Neural crest cell (in vitro differentiated cells): ENCODE measurements at places on chromosomes 1 and 21.

DNA sequence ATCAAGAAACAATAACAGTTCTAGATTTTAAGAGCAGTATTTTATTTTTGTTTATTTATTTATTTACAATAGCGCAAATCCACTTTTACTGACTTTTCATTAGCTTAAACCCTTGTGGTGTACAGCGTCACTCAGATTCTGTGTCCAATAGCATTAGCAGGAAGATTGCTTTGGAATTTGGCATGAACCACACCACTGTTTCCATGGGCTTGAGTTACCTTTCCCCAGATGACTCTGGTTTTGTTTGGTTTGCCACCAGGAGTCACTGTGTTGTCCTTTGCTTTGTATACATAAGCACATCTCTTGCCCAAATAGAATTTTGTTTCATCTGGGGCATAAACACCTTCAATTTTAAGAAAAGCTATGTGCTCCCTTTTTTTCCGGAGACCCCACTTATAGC, 25.9 kb upstream of the SNRPE start:
- no peak for DNase-seq

- DNase-seq, result no peak
Observed at GRCh38 chr1:169867012-169867675, 26.6 kb downstream of the SCYL3 start.

- DNase-seq, result no peak
Observed at GRCh38 chr1:10818262-10819197, 22.1 kb upstream of the CASZ1 start.

- no peak for DNase-seq
Observed at GRCh38 chr1:15261155-15262002, 14.4 kb downstream of the FHAD1 start.

DNA sequence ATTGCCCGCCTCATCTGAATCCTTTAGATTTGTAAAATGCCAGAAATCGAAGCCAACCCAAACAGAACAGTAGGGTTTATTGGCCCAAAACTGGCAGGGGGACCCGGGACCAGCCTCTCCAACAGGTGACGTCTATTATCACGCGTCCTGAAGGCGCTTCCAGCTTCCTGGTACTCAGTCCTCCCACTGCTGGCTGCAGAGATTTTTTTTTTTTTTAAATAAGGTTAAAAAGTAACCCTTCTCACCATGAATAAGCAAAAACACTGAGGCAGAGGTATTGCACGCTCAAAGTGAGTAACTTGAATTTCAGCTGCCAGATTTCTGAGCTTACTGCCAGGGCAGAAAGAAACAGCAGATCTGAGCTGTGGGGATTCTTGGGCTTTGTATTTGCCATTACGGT, 54.4 kb upstream of the GCLM start:
- DNase-seq, result no peak

GRCh38 chr1:17023573-17023972, 11.8 kb upstream of the ATP13A2 start:
- no peak for DNase-seq

- DNase-seq, result no peak
Observed at GRCh38 chr1:55839221-55839620, 624.1 kb upstream of the USP24 start.

GRCh38 chr1:59704716-59705115, 110.0 kb upstream of the HOOK1 start:
- DNase-seq, result no peak

DNA sequence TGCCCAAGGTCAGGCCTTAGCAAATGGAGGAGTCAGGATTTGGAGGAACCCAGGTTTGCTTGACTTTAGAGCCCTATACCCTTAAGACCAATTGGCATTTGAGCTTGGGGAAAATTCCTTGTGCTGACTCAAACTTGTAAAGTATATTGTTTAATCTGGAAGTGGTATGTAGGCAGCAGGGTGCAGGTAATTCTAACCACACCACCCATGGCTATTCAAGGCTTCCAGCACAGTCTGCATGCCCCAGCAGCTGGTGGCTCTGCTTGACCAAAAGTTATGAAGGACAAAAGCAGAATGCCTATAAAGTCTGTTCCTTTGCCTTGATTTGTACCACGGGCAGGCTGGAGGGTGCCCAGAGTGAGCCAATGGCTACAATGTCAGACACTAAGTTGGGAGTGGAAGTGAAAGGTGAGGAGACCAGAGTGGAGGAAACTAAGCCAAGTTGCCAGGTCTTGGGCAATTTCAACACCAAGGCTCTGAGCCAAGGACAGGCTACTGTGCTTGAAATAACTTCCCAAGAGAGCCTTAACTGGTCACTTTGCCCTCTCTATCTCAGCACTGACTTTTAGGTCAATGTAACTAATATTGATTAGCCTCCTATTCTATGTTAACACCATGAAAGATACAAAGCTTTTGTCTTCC, 4.7 kb upstream of the G0S2 start:
- DNase-seq, result no peak

DNA sequence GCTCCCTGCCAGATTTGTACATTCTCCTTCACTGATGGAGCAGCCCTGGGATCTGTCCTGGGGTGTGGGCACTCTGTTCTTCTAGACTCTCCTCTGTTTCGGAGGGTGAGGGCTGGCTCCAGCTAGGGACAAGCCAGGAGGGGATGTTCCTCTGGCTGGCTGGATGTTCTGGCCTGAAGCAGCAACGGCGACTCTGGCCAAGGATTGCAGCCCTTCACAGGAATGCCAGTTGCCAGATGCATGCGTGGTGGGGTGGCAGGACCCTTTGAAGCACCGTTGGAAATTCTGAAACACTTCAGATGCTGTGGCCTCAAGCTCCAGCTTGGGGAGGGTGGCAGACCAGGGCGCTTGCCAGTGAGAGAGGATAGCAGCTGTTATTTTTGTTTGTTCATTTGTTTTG, 210.9 kb downstream of the TRABD2B start:
- no peak for DNase-seq

DNA sequence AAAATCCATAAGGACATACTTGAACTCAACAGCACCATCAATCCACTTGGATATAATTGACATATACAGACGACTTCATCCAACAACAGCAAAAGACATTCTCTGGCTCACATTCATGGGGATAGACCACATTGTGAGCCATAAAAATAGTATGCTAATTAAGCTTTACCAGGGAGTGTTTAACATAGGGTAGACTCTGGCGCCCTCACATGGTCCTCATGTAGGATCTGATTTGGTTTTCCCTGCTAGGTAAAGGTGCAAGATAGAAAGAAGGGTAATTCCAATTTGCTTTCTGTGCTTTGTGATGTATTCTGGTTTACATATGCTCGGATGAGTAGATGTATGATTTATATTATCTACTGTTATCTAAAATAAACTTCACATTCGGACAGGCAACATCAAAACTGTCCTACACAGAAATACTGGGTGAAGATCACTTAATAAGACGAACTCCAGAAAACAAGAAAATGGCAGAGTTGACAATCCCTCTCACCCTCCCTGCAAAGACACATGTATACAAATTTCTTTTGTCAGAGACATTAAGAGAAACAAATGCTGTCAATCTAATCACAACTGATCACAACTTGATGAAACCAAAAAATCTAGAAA, 27.7 kb downstream of the CR1L start:
- no peak for DNase-seq

DNA sequence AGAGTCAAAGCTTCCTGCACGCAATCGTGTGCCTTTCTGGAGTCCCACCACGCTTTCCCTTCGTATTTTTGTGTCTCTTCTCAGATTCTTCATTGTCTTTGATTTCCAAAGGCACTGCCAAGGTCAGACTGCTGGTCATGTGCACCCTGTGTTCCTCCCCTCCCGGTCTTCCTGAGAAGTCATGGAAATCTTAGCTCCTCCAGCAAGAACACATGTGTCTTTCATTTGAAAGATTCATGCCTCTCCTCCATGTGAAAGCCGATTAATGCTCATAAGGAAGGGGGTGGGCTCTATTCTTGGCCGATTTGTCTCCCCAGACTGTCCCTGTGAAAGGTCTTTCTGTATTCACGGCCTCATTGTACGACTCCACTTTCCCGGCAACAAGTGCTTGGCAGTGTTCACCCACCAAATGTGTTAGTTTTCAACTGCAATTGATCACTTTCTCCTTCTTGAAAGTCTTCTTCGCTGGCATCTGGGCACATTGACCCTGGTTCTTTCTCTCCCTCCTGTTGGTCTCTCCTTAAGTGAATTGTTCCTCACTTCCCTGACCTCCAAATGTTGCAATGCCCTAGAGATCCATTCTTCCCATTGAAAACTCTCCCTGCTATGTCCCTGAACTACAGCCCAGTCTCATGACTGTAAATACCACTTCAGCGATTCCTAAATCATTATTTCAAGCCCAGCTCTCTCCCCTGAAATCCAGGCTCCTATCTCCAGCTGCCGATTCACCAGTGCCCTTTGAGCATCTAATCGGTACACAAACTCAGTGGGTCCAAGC, 25.4 kb downstream of the MX2 start:
- no peak for DNase-seq

GRCh38 chr21:36751383-36751782, 52.5 kb downstream of the SIM2 start:
- no peak for DNase-seq

- DNase-seq, result no peak
Observed at GRCh38 chr1:85134583-85135391, 66.0 kb downstream of the SYDE2 start.

- no peak for DNase-seq
Observed at GRCh38 chr1:151175863-151176262, at the start of gene TMOD4. Gene TMOD4 (minus strand): TSS chr1:151175981. CDS start chr1:151174875, 1,106 bp downstream.

GRCh38 chr1:94962409-94963265, 35.7 kb upstream of the CNN3 start:
- no peak for DNase-seq

DNA sequence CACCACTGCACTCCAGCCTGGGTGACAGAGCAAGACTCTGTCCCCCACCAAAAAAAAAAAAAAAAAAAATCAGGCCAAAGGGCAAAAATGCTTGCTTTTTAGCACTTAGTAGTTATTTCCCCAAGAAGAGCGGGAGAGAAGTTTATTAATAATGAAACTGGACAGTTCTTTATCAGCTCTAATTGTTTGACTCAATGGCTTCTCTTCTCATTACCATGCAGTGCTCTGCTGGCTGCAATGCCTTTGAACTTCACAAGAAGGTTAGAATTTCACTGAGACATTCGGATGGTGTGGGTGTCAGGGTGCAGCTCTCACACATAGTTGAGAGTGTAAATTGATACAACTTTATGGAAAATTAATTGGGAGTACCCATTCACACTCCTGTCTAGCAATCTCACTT, 63.7 kb downstream of the EDARADD start:
- DNase-seq, result no peak

DNA sequence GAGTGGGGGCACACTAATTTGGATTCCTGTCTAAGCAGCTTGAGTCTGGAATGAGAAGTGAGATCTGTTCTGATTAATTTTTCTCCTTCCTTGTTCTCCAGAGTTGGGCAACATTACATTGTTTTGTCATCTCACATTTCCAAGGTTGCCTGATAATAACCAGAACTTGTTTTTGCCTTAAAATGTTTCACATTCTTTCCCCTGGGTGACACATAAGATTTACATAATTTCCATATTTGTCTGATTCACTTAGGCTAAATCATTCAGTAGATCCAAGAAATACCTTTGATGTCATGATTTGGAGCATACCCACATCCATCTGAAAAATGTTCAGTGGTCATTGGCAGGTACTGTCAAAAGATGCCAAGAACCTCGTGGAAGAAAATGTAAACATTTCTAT, 60.3 kb downstream of the XCL2 start:
- no peak for DNase-seq

DNA sequence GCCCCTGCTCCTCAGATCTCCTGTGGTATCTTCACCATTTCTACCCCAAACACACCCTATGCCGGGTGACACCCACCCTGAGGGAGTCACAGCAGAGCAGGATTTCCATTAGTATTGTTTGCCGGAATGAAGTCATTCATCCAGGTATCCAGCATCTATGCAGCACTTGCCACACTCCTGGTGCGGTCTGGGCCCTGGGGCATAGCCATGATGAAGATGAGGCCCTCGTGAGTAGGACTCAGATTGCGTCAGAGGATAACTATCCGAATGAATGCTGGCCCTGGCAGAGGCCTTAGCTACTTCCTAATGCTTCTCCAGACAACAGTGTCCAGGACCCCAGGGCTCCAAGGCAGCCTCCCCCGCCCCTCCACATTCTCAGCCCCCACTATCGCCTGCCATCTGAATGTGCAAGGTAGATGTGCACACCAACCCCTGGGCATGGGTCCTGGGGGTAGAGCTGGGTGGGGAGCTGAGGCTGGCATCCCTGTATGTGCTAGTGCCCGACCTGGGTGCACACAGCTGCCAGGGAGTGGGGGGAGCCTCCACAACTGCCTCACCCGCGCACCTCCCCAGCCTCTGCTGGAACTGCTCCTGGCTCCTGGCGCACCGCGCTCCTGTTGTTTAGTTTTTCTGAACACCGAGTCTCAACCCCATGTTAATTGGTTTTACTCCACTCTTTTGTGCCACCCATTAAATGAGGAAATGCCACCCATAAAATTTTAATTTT, 25.5 kb upstream of the ZC3H12A start:
- no peak for DNase-seq

DNA sequence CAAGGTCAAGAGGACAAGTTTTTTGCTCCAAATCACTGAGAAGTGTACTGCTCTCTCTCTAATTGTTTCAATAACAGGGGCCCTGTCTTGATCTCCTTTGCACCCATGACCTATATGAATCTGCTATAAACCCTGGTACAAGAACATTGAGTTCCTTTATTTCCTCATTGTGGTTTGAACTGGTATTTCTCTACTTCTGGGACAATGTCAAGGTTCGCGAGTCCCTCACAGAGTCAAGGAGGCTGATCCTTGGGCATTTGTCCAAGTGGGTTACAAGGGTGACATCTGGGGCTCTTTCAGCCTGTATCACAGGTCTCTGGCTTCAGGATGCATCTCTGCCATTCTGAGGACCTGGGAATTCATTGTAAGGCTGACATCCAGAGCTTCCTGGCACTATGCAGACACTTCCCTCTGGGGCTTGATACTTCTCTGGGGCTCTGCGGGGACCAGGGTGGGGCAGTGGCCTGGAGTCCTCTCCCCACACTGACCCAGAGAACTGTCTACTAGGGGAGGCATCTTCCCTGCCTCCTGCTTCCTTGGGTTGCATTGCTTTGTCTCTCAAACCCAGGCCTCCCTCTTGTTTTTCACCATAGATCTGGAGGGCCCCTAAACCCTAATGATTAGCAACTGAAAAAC, 22.5 kb upstream of the ZNF648 start:
- DNase-seq, result no peak

- no peak for DNase-seq
Observed at GRCh38 chr1:106502659-106503058, 553.8 kb upstream of the PRMT6 start.
